Hippocampal formation (tissue), 2 donors: ENCODE measurements at places on chromosomes 2 and 18.
A peak's percentile ranks its signal among the peaks of the same experiment; 100 is the strongest.

DNA sequence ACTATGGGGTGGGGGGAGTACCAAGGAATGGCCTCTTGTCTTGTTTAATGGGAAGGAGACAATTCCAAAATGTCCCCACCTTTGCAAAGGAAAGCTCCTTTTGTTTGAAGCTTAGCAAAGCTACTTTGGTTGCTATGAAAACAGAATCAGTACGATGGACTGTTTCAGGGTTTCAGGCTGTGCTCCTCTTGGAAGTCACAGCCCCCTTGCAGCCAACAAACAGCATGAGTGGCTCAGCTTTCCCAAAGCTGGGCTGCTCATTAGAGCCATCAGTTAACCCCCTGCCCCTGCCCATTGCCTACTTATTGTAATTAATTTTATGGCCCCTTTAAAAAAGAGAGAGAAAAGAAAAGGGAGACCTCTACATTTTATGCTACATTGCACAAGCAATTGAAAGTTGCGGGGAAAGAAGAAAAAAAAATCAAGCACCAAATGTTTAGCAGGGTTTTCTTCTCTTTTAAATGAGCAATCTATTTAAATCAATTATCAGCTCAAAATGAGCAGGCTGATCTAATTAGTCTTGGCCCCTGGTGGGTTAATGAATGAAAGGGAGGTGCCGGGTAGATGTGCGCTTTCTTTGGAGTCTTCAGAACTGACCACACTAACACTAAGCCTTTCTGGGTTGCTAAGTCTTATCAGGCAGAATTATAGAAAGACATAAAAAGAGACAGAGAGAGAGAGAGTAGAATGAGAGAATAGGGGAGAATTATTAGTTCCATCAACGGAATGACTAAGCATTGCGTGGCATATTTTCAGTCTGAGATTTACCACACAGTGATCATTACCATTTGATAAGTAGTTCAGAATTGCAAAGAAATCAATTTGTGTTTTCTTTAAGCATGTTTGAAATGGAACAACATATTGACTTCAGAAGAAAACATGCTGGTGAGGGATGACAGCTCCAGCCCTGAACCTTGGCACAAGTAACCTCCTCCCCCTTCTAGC lies 284.9 kb downstream of the INSIG2 start:
- DNase-seq: no peak

DNA sequence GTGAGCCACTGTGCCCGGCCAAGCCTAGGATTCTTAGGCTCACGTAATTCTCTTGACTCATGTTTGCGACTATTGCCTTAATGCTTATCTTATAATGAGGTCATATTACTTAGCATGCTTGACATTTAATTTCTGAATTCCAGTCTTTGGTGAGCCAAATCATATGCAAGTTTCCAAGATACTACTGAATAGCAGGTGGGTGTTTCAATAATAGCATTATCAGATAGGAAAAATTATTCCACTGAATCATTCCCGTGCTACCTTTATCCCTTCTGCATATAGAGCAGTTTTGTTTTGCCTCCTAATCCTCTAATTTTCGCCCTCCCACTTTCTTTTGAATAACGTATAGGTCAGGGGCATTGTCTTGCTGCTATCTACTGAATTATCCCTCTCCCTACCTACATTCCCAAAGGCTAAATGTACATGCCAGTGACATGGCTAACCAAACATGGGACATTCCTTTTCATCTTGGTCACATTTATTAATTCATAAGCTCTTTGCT lies 4.9 kb downstream of the DAW1 start:
- no peak for DNase-seq

DNA sequence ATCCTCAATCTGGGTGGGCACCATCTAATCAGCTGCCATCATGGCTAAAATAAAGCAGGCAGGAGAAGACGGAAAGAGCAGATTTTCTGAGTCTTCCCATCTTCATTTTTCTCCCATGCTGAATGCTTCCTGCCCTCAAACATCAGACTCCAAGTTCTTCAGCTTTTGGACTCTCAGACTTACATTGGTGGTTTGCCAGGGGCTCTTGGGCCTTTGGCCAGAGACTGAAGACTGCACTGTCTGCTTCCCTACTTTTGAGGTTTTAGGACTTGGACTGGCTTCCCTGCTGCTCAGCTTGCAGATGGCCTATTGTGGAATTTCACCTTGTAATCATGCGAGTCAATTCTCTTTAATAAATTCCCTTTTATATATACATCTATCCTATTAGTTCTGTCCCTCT lies 36.6 kb downstream of the DIPK1C start:
- no peak for DNase-seq

DNA sequence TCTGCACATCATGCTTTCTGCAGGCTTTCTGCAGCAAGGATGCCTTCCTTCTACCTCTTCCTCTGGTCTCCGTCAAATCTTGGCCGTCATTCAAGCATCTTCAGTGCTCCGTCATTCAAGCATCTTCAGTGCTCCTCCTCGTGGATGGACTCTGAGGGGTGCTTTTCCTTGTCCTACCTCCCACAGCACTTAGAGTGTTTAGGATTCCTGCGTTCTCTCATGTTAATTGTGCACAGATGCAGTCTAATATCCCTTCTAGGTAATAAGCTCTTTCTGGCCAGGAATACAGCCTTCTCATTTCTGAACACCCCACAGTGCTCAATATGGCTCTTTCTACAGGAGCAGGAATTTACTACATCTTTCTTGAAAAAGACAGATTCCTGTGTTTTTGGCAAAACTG lies 59.8 kb downstream of the ZNF236 start:
- no peak for DNase-seq

GRCh38 chr18:5618047-5618688 lies 74.4 kb upstream of the EPB41L3 start:
- no peak for DNase-seq

DNA sequence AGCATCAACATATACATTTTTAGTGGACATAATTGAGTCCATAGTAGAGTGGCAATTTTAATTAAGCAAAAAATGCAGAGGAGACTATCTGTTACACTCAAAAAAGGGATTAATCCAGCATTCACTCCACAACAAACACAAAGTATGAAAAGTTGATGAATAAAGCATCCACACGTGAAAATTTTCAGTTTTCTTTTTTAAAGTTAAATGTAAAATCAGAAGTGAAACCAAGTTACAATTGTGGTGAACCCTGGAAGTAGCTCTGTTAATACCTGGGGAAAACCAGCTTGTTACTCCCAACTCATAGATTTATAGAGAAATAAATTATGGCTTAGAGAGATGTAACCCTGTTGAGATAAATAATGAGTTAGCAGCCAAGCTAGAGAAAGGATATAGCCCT lies 807.8 kb downstream of the TRIB2 start:
- no peak for DNase-seq

DNA sequence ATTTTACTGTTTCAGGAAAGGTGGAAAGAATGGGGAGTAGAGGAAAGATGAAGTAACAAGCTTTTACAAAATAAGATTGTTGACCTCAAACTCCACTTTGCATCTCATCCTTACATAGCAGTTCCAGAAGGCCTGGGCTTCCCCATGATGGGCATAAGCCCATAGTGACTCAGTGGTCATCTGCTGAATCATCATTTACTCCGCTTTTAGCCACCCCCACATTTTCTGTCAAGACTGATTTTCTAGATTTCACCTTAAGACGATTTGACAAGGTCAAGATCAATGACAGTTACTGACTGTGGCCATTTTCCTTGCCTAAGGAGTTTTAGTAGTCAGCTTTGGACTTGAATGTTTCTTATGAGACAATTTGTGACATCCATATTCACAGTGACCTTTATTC lies 49.4 kb downstream of the PLEKHM3 start:
- DNase-seq: no peak

GRCh38 chr2:2653231-2653630 lies 322.2 kb upstream of the MYT1L start:
- no peak for DNase-seq

GRCh38 chr18:57077786-57078552 lies 68.9 kb upstream of the BOD1L2 start:
- no peak for DNase-seq

- no peak for DNase-seq
Observed at GRCh38 chr2:71612581-71613402, 159.4 kb downstream of the DYSF start.

DNA sequence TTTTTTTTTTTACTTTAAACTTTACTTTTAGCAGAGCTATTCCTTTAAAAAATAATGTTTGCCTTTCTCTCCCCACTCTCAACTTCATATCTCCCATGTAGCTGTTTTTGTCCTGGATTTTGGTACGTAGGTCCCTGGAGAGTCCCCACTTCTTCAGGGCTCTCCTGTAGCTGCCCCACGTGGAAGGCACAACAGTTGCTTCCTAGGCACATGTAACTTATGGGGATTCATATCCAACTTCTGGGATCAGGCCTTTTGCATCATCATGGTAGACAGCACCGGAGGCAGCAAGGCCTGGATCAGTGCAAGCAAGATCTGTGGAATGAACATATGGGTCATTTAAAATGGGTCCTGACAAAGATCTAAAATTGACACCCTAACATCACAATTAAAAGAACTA lies 95.7 kb downstream of the ACAA2 start:
- no peak for DNase-seq

- no peak for DNase-seq
Observed at GRCh38 chr18:62846313-62846712, 131.0 kb downstream of the PHLPP1 start.

DNA sequence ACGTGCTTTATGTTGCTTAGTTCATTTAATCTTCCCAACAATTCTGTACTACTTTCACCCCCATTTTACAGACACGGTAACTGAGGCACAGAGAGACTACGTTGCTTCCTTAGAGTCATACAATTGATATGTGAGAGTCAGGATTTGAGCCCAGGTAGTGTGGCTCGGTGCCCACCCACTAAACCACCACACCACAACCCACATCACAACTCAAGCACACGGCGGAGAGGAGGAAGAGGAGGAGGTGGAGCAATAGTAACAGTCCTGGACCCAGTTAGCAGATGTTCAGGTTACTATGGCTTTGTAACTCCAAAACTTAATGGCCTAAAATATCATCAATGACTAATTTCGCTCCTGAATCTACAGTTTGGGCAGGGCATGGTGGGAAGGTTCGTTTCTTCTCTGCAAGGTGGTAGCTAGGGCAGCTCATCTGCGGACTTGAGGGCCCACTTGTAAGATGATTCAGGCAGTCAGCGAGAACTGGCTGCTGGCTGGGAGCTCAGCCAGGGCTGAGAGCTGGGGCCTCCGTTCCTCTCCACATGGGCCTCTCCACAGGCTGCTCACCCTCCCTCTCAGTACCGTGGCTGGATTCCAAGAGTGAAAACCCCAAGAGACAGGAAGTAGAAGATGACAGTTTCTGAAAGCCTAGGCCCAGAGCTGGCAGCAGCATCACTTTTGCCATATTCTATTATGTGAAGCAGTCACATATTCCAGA lies 167.1 kb downstream of the ZFP36L2 start:
- peak; percentile 85 for DNase-seq

- DNase-seq: no peak
Observed at GRCh38 chr2:45681675-45682074, 30.2 kb downstream of the PRKCE start.

- no peak for DNase-seq
Observed at GRCh38 chr2:240672076-240672700, 10.5 kb downstream of the AQP12B start.

- DNase-seq: no peak
Observed at GRCh38 chr2:183229386-183229785, 105.1 kb downstream of the NUP35 start.

GRCh38 chr18:25350489-25351251 lies 1.3 kb downstream of the ZNF521 start:
- peak; percentile 18 for DNase-seq

DNA sequence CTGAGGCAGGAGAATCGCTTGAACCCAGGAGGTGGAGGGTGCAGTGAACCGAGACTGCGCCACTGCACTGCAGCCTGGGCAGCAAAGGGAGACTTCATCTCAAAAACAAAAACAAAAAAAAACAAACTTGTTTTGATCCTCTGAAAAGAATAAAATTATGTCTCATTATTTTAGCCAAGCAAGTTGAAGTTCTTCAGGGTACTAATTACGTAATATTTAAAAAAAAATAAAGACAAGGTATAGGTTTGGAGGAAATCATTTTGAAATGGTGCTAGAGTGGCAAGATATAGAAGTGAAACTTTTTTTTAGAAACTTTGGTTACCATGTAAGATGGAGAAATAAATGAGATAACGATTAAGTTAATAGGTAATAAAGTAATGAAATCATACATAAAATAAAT lies 54.4 kb upstream of the TMEM247 start:
- no peak for DNase-seq

DNA sequence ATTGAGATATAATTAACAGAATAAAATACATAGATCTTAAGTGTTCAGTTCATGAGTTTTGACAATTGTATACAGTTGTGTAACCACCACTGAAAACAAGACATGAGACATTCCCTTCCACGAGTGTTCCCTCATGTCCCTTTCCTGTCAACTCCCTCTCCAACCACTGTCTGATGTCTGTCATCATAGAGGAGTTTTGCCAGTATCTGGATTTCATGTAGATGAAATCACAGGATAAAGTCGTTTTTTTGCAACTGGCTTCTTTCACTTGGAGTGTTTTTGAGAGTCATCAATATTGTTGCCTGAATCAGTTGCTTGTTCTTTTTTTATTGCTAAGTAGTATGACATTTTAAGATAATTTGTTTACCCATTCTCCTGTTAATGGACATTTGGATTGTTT lies 52.7 kb downstream of the RBMS1 start:
- DNase-seq: no peak

DNA sequence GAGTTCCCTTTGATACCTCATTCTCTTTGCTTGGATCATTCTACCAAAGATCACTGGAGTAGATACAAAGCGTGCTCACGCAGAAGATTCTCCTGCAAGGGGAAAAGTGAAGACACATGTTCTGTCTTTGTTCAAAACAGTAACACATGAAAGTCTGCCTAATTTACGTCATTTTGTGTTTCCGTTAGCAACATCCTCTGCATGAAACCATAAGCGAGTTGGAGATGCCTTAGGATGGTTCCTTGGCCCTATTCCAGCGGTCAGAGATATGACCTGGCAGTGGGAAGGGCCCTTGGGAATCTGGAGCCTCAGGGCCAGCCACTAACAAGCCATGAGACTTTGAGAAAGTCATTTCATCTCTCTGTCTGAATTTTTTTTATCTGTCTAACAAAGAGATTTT lies 180.9 kb upstream of the TWIST2 start:
- DNase-seq: no peak

GRCh38 chr18:5895876-5896740 lies 786 bp upstream of the TMEM200C start:
- peak; percentile 27 for DNase-seq

DNA sequence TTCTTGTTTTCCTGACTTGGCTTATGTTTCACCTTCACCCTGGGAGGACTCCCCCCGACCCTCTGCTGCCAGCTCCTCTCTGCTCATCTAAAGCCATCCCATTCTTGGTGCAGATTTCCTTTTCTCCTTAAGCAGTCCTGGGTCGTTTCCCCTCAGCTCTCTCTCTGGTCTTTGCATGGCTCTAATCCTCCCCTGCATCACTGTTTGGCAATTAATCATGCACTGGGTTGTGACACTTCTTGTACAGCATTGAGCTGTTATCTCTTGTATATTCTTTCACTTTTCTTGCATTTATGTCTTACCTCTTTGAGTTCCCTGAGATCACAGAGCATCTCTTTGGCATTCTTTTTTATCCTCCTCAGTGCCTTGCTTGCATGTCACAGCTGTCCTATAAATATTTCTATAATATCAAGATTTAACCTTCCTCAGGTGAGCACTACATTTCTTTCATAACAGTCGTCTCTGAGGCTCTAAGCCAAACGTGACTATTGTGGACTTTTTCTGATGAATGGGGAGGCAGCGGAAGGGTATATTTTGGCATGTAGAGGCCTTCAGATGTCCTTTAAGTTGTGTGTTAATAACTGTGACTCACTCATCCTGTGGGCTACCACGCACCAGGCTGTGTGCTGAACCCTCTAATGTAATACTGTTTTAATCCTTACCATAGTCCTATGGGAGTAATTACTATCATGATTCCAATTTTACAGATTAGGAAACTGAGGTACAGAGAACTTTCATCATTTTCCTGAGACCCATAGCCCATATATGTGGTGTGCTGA lies 507.5 kb downstream of the SLC4A3 start:
- DNase-seq: no peak
